ENCODE measurements at places on chromosomes 4 and X.

DNA sequence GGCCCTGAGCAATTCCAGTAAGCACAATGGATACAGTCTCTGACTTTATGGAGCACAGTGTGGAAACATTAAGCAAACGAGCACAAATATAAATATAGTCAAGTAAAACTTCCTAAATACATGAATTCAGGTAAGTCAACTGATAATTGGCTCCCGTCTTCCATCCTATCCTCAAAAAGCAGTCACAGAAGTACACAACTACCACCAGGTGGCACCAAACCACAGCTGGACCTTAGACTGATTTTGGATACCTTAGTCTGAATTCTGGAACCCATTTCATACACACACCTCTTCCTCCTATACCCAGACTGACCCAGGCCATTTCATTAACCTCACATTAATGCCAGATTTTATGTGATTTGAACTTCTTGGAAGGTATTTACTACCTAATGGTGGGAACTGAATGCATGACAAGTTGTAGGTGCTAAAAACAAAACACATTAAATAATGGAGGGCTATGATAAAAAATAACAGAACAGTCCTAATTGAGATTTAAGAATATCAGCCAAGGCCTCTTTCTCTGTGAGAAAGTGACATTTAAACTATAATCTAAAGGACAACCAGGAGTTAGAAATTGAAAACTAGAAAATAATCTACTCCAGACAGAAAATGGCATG, 77.5 kb downstream of the ELF2 start:
- DNase-seq = peak; percentile 55

DNA sequence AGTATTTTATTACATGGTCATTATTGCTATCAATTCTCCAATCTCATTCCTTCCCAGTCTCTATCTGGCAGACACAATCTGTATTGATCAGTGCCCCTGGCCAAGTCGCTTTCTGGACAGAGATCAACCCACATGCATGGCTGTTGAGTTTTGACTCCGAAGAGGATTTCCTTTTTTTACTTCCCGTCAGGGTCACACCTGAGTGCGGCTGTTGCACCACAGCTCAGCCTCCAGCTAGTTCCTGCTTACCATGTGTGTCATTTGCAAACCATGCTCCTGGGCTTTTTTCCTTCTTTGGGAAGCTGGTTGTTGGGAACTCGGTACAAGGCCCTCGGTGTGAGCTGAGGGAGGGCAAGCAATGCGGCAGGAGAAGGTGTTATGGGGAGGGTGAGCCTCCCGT, 11.7 kb downstream of the MAGED2 start:
- no peak for DNase-seq

- no peak for DNase-seq
These were observed 697 bp downstream of the CEP135 start for GRCh38 chr4:55949482-55949802.

DNA sequence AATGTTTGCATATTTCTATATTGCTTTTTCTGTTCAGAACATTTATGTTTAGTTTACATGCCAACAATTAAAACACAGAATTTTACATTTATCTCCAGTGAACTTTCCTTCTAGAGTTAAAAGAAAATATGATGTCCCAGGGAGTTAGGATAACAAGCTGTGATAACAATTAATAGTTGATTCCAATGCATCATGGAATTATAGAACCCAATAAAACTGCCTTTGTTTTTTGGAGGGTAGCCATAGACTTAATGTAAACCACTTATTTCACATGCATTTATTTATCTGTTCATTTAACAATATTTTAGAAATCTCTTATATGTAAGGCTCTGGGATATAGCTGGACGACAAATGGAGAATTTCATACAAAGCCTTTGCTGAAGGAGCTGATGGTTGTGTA, 180.0 kb downstream of the CFAP299 start:
- DNase-seq = no peak

DNA sequence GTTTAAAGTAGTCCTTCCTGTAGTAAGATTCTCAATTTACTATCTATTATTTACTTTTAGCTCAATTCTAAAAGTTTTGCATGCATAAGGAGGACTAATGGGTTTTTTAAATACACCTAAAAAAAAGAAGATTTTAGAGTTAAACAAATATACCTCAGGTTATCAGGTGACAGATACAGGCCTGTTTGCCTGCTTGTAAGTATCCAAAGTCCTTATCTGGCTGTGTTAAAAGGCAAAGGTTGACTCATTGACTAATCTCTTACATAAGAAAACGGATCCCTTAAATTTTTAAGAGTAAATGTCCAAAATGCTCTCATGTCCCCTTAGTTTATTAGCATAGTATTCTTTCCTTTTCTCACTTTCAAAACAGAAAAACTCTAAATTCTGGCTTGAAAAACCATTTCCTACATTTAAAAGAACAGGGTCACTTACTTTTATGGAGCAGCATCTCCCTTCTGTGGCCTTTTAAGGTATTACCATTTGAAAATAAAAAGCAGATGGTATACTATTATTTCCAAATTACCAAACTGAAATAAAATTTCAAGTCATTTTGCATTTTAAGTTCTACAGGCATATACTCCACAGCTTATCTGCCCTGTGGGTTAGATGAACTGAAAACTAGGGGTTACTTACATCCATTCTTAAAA, 4.5 kb downstream of the CBR4 start:
- DNase-seq = no peak

Data from retina (tissue), 1 donor.